ENCODE measurements at places on chromosomes 16 and 17.

- DNase-seq, result no peak
Measured at GRCh38 chr16:66494916-66495315, 55.0 kb downstream of the TK2 start.

DNA sequence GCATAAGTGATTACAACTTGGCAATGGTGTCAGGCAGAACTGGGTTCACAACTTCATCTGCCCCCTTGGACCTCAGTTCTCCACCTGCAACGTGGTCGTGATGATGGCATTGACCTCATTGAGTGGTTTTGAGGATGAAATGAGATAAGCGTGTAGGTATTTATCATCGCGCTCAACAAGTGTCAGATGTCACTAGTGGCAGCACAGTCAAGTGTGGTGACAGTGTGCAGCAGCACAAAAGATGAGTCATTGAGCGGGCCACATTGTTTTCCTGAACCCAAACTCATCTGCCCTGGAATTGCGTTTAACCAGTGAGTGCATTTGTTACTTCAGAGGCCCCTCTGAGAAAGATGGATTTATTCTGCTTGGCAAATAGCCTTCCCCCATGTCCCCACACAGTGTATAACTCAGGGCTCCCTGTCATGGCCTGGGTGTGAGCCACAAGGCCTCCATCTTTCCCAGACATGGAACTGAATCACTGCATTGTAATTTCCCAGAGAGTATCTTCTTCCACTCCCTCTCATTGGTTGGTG lies 20.9 kb downstream of the IRX3 start:
- DNase-seq, result no peak

DNA sequence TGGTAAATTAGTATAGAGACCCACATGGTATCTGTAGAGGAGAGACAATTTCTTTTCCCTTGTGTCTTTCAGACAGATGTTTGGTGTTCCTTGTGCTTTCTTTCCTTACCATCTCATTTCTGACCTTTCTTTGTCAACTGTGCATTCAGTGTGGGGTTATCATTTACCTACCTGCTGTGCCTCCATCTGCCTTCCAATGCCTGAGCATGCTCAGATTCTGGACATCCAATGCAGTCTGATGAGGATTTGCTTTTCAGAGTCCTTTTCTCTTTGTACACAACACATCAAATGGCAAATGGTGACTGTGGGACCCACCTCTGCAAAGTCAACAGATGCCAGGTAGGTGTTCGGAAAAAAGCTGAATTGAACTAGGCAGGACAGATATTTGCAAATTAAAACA lies 364.8 kb downstream of the CA10 start:
- DNase-seq, result no peak

DNA sequence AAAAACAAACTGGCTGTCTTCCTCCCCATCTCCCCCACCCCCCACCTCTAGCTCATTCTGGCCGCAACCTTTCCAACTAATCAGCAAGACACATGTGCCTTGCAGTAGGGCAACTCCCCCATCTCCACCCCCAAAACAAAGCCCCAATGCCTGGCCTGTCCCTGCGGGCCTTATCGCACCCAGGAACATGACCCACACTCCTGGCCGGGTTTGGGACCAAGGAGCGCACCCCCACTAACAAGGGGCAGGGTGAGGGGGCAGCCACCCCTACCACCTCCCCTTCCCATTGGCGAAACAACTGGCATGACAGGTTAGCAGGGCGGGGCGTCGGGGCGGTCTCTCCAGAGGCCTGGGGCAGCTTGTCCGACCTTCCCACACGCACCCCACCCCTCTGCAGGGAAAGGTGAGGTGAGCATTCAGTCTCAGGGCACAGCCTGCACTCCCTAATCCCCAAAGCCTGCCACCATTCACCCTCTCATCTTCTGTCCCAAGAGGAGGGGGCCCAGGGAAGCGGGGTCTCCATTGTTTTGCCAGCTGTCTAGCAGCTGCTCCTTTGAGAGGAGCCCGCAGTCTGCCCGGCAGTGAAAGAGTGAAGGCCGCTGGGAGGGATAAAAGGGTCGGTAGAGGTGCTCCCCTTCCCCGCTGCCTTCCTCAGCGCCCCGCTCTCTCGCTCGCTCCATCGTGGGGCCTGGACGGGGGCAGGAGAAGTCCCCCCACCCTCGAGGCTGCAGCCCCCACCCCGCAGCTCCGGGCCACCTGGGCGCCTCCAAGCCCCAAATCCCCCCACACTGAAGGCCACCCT lies 765 bp downstream of the MYO18A start:
- DNase-seq, result no peak

DNA sequence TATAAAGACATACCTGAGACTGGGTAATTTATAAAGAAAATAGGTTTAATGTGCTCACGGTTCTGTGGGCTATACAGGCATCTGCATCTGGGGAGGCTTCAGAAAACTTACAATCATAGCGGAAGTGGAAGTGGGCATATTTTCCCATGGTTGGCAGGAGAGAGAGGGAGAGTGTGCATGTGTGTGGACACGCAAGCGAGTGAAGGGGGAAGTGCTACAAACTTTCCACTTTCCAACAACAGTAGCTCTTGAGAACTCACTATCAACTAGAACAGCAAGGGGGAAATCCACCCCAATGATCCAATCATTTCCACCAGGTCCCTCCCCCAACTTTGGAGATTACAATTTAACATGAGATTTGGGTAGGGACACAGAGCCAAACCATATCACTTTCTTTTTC lies 11.1 kb downstream of the TAOK1 start:
- no peak for DNase-seq
